ENCODE measurements at places on chromosomes 1 and 21.

- peak; percentile 57 for DNase-seq
Measured at GRCh38 chr1:46547481-46548383, 3.7 kb downstream of the KNCN start.

DNA sequence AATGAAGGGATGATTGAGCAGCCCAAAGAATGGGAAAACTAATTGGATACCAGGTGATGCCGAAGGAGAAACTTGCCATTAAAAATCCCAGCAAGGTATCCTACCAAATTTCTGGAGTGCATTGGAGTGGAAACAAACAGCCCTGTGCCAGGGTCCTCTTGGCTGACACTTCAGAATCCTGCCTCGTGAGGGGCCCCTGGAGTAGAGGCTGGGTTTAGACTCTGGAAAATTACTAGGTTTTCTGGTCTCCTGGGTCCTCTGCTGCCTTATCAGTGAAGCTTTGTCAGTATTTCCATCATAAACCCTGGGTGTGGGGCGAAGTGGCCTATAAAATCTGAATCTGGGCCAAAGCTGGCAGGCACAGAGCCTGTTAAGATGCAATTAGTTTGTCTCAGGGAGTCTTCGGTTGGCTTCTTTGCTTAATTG is 289.2 kb upstream of the USP24 start:
- DNase-seq: no peak

GRCh38 chr1:59204001-59204400 is 92.9 kb upstream of the FGGY start:
- DNase-seq: no peak

DNA sequence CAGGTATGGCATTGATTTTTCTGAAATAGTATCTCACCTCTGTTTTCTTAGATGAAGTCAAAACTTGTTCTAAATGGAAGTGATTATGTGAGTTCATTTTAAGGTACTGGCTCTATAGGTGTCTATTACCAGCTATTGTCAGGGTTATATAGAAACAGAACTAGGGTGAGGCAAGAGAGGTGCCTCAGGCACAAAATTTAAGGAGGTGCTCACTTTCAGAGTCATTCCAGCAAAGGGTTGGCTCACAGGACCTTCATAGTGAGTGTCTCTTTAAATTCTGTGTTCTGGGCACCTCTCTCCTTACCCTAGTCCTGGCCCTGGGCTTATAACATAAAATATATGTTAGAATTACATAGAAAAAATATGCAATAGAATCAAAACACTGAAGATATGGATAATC is 49.3 kb downstream of the KIAA0319L start:
- no peak for DNase-seq

All from myocyte (in vitro differentiated cells).